ENCODE measurements at places on chromosomes 7 and 10.

- no peak for DNase-seq
These were observed 673.6 kb downstream of the IPMK start for GRCh38 chr10:57593983-57594573.

DNA sequence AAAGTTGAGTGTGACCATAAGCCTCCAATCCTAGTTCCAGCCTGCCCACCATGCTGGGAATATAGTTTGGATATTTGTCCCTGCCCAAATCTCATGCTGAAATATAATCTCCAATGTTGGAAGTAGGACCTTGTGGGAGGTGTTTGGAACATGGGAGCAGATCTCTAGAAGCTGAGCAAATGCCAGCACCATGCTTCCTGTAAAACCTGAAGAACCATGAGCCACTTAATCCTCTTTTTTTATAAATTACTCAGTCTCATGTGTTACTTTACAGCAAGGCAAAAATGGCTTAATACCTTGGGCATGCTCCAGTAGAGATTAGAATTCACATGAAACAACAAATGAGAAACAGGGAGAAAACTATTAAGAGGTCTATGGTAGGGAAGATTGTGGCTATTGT lies 27.2 kb downstream of the STEAP1 start:
- no peak for DNase-seq

DNA sequence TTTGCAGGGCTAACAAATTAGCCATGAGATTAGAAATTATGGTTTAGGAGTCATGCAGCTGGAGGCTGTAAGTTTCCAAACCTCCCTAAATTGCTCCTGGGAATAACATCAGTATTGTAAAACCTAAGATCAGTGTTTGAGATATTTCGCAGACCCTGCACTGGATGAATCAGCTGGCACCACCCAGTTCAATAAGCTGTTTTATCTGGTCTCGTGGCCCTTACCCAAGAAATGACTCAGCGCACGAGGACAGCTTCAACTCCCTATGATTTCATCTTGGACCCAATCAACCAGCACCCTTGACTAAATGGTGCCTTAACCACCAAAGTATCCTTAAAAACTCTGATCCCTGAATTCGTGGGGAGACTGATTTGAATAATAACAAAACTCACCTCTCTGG lies 482.0 kb upstream of the PCDH15 start:
- no peak for DNase-seq

- no peak for DNase-seq
These were observed 60.1 kb upstream of the CARD11 start for GRCh38 chr7:3103614-3104398.

GRCh38 chr10:53256623-53257022 lies 484.0 kb upstream of the MBL2 start:
- DNase-seq = no peak

DNA sequence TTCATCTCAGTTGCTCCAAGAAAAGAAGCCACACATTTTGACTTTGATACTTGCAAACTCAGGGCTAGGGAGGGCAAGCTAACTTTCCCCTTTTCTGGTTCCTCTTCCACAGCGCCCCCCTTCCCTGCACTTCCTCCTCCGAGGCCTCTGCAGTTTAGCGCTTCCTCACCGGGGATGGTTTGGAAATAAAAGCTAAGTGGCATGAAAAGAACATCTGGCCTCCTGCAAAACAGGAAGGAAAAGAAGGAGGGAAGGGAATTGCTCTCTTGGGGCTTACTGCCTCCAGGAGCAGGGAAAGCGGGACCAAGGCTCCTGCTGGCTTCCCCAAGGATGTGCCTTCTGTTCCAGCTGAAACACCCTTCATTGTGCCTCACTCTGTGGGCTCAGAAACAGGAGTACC lies 42.3 kb downstream of the PRKCQ start:
- DNase-seq = no peak
